Activated CD4-positive, alpha-beta T cell treated with anti-CD3 and anti-CD28 coated beads, Interleukin-2, amount 10 ng/mL, durations not matched to agents 7 days and 5 days (primary cell): ENCODE measurements at places on chromosomes 12 and 14.

GRCh38 chr12:69000074-69000473 is 67.1 kb upstream of the CPM start:
- H3K4me1 ChIP-seq = no peaks in the 10 kb centered on the region
- no peak for DNase-seq
- H3K4me3 ChIP-seq = no peak overlapping the region

DNA sequence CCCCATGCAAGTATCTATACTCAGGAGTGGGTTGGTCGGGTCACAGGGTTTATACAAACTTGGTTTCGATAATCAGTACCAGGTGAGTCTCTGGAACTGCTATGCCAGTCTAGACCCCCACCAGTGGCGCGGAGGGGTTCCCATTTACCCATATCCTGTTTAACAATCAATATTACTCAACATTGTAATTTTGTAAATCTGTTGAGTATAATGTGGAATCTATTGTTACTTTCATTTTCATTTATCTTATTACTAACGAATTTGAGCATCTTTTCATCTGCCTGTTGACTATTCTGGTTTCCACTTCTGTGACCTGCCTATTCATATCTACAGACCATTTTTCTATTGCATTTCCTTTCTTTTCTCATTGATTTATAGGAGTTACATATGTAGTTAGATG is 275.2 kb upstream of the CRY1 start:
- H3K36me3 ChIP-seq = peaks cover 3% of the 10 kb centered on the region
- DNase-seq = peak; percentile 44
- peak overlapping the region; percentile 76 for H3K4me3 ChIP-seq

DNA sequence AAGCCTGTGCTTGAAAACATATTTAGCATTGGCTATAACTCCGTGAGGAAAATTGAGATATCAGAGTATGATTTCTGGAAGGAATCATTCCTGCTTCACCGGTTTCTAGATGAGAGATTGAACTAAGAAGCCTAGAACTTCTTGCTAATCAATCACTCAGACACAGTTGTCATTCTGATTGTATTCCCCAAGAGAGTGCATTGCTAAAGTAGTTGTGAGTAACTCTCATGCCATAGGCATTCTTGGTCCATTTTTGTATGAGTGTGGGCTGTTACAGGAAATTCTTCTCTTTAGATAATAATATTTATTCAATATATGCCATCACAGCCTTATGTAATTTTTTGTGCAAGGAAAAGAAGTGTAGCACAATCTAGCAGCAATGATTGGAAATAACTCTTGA is 893.3 kb upstream of the MDGA2 start:
- H3K36me3 ChIP-seq = no peaks in the 10 kb centered on the region
- no peaks in the 10 kb centered on the region for H3K4me1 ChIP-seq
- DNase-seq = no peak
- H3K27me3 ChIP-seq = no peaks in the 10 kb centered on the region
- H3K27ac ChIP-seq = no peak overlapping the region

GRCh38 chr12:16914853-16915252 is 308.9 kb upstream of the LMO3 start:
- no peak overlapping the region for H3K4me3 ChIP-seq
- no peaks in the 10 kb centered on the region for H3K36me3 ChIP-seq
- no peaks in the 10 kb centered on the region for H3K4me1 ChIP-seq

GRCh38 chr14:29085546-29085945 is 319.0 kb downstream of the FOXG1 start:
- no peaks in the 10 kb centered on the region for H3K36me3 ChIP-seq
- no peak overlapping the region for H3K4me3 ChIP-seq
- H3K4me1 ChIP-seq = no peaks in the 10 kb centered on the region
- no peak overlapping the region for H3K27ac ChIP-seq
- DNase-seq = no peak
- no peaks in the 10 kb centered on the region for H3K27me3 ChIP-seq

DNA sequence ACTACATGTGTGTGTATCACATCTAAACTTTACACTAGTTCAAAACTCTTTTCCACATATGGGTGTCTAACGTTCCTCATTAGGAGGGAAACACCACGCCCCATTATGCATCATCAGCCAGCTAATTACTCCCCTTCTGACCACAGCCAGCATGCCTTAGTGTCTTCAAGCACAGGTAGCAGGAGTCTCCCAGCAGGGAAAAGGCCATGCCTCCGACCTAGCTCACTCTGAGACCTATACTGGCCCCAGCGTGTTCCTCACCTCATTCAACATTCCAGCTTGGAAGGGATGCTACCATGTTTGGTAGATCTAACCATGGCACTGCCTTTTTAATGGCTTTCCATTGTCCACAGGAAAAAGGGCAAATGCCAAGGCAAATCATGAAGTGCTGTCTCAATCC is 66.1 kb upstream of the PRB2 start:
- no peaks in the 10 kb centered on the region for H3K4me1 ChIP-seq
- H3K4me3 ChIP-seq = no peak overlapping the region
- no peaks in the 10 kb centered on the region for H3K36me3 ChIP-seq

DNA sequence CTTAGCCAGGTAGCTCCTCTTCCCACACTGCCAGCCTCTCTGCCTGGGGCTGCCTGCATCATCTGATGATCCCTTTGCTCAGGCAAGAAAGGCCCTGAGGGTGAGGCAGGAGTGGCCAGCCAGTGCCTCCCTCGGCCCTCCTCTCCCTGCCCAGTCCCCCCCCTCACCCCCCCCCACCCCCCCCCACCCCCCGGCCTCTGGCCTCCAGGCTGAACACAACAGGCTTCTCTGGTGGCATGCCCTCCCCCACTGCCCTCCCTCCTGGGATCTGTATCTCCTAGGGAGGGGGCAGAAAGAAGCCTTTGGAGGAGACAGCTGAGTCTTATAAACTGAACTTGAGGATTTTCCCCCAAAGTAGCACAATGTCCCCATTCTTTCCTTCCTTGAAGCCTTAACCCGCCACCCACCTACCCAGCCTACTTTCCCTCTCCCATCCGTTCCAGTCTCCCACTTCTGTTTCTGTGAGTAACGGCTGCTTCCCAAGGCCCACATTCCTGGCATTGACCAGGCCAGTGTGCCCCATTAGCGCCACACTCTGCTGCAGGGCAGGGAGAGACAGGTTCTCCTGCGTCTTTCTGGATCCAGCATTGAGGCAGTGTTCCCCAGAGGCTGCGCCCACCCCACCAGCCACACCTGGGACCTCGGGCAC is 82.1 kb downstream of the B4GALNT3 start:
- no peak overlapping the region for H3K4me3 ChIP-seq
- peaks cover 28% of the 10 kb centered on the region for H3K4me1 ChIP-seq
- H3K27ac ChIP-seq = peak overlapping the region; percentile 2
- no peak for DNase-seq
- H3K36me3 ChIP-seq = no peaks in the 10 kb centered on the region
